ENCODE measurements at places on chromosomes 3 and 15. TPM values are rescaled to one million over a fixed set of nuclear protein-coding genes. Genes with fewer than 3 reads are reported as not detected.
A peak's percentile ranks its signal among the peaks of the same experiment; 100 is the strongest.

DNA sequence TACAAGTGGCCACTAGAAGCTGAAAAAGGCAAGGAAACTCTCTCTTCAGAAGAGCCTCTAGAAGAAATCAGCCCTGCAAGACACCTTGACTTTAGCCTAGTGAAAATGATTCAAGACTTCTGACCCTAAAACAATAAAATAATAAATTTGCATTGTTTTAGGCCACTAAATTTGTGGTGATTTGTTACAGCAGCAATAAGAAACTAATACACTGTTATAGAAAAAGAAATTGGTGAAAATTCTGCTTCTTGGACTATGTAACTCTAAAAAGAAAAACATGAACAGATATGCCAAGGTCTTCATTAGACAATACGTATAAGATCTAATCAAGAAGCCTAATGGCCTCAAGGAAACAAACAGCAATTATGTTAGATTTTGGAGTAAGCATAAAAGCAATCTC, 36.1 kb downstream of the EXD1 start:
- H3K36me3 ChIP-seq, result 0 out of 2 replicates have a peak, but pooled peaks cover 2% of the 10 kb centered on the region
- DNase-seq, result no peak
- H3K4me3 ChIP-seq, result no peak overlapping the region
- H3K27me3 ChIP-seq, result no peaks in the 10 kb centered on the region
- no peak overlapping the region for H3K27ac ChIP-seq

DNA sequence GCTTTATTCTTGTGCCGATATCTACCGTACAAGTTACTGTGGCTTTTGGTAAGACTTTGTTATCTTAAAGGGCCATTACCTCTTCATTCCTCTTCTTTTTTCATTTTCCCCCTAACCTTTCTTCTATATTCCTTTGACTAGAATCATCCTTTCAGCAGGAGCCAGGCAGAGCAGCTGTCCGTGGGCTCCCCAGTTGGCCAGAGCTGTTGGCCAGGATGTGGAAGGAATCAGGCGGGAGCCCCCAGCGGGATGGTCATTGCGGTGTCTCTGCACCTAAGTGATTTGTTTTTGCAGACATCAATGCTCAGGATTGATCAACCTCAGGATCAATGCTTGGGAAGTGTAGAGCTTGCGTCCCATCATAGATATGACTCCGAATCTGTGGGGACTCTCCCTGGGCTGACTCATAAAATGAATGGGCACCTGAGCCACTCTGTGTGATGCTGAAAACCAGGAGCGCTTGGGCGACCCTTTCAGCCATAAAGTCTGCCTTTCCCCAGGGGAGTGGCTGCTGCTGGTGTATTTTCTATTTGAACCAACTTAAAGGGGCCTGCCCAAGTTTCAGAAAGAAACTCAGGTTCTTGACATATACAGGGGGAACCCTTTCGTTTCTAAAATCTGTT, 21.7 kb downstream of the APBA2 start:
- no peak for DNase-seq
- peaks cover 5% of the 10 kb centered on the region for H3K36me3 ChIP-seq
- H3K27ac ChIP-seq, result no peak overlapping the region
- H3K27me3 ChIP-seq, result no peaks in the 10 kb centered on the region
- peaks cover 16% of the 10 kb centered on the region for H3K4me1 ChIP-seq

DNA sequence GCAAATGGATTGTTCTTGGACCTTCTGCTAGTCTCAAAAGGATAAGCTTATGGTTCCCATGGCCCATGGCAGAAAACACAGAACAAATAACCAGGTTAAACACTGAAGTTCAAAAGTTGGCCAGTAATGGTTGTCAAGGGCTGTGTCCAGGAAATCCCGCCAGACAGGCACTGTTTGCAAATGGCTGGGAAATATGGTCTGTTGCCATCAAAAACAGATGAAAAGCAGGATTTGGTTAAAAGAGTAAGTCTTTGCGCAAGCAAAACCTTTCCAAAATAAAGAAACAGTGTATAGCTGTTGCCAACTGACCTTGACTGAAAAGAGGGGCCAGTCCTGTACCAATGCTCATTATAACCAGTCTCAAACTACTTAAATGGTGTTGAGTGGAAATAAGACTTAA, 58.6 kb downstream of the WWTR1 start:
- no peaks in the 10 kb centered on the region for H3K36me3 ChIP-seq
- no peak overlapping the region for H3K27ac ChIP-seq
- H3K4me3 ChIP-seq, result no peak overlapping the region
- no peak for DNase-seq
- no peaks in the 10 kb centered on the region for H3K27me3 ChIP-seq

DNA sequence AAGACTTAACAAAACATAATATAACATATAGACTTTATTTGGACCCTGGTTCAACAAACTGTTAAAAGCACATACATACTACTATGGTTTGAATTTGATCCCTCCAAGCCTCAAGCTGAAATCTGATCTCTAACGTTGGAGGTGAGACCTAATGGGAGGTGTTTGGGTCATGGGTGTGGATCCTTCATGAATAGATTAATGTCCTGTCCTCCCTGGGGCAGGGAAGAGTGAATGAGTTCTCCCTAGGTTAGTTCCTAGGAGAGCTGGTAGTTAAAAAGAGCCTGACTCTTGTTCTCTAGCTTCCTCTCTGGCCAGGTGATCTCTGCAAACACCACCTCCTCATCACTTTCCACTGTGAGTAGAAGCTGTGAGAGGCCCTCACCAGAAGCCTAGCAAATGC, 36.4 kb downstream of the CLASP2 start:
- H3K36me3 ChIP-seq, result peaks cover 34% of the 10 kb centered on the region
- peaks cover 11% of the 10 kb centered on the region for H3K4me1 ChIP-seq
- H3K27ac ChIP-seq, result peak overlapping the region; percentile 89
- no peak overlapping the region for H3K4me3 ChIP-seq
- H3K27me3 ChIP-seq, result no peaks in the 10 kb centered on the region

- H3K4me3 ChIP-seq, result no peak overlapping the region
- H3K36me3 ChIP-seq, result no peaks in the 10 kb centered on the region
- DNase-seq, result no peak
- H3K27me3 ChIP-seq, result no peaks in the 10 kb centered on the region
- peaks cover 13% of the 10 kb centered on the region for H3K4me1 ChIP-seq
- no peak overlapping the region for H3K27ac ChIP-seq
Observed at GRCh38 chr3:36957862-36958686, 13.2 kb upstream of the TRANK1 start.

DNA sequence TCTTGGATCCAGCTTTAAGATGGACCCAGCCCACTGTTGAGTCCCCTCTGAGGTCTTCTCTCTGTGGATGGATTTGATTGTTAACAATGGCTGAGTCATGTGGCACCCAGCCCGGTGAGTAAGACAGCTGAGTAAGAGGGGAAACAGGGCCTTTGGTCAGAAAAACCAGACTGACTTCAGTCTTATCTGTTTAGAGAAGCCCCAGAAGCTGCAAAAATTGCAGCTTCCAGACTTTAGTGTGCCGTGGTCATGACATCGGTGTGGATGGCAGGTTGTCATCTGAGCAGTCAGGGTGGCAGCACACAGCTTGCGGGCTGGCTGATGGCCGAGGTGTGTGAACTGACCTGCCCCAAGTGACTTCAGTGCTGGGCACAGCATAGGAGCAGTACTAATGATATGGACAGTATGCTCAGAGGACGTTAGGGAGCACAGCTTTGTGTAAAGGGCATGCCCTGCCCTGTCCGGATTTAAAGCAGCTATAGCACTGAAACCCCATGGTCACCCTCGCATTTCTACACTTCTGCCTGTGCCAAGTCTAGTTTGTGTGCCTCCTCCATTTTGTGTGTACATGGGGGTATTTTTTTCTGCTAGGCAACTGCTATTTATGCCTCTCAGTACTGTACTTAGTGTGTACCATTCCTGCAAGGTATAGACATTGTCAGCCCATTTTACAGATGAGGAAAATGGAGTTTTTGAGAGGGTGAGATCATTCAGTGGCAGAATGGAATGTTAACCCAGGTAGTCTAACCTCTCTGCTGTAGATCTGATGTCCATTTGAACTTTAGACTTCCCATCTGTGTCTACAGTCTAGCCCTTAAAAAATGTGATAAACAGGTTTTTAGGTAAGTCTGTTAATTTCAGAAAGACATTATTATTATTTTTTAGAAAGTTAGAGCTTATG, 44.4 kb downstream of the FLNB start:
- peak overlapping the region; percentile 57 for H3K27ac ChIP-seq
- no peaks in the 10 kb centered on the region for H3K27me3 ChIP-seq
- DNase-seq, result no peak
- no peaks in the 10 kb centered on the region for H3K36me3 ChIP-seq
- H3K4me1 ChIP-seq, result peaks cover 54% of the 10 kb centered on the region

GRCh38 chr3:140128217-140128616, 193.2 kb downstream of the CLSTN2 start:
- no peak overlapping the region for H3K4me3 ChIP-seq
- no peak overlapping the region for H3K27ac ChIP-seq
- no peak for DNase-seq
- no peaks in the 10 kb centered on the region for H3K36me3 ChIP-seq
- peaks cover 16% of the 10 kb centered on the region for H3K4me1 ChIP-seq
- no peaks in the 10 kb centered on the region for H3K27me3 ChIP-seq

- H3K27ac ChIP-seq, result no peak overlapping the region
- DNase-seq, result no peak
- H3K4me1 ChIP-seq, result peaks cover 24% of the 10 kb centered on the region
- no peaks in the 10 kb centered on the region for H3K36me3 ChIP-seq
- H3K4me3 ChIP-seq, result no peak overlapping the region
Observed at GRCh38 chr3:197302696-197303341, 4.4 kb upstream of the DLG1 start.

DNA sequence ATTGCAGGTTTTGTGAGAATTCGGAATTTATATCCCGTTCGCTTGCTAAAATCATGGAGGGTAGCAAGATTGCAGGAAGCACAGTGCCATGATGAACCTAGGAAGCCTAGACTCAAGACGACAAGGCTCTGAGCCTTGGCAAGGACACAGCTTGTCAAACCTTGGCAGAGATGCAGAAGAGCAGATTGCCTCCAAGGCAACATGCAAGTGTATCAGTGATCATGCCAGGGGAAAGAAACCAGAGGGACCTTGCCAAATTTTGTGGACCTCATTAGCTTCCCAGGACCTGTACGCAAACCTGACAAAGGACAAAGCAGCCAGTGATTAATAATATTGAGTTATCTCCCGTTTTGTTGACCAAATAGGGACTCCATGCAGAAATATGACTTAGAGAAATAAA, 159.7 kb downstream of the GOLIM4 start:
- no peak overlapping the region for H3K27ac ChIP-seq
- DNase-seq, result no peak

- H3K27ac ChIP-seq, result peak overlapping the region; percentile 25
- H3K4me1 ChIP-seq, result peaks cover 56% of the 10 kb centered on the region
- no peak for DNase-seq
- no peaks in the 10 kb centered on the region for H3K27me3 ChIP-seq
Observed at GRCh38 chr3:194167480-194168282, 31.7 kb downstream of the HES1 start.

GRCh38 chr3:138694287-138695007, 85.9 kb downstream of the FAIM start:
- H3K36me3 ChIP-seq, result peaks cover 10% of the 10 kb centered on the region
- H3K4me3 ChIP-seq, result no peak overlapping the region
- no peaks in the 10 kb centered on the region for H3K4me1 ChIP-seq
- H3K27me3 ChIP-seq, result no peaks in the 10 kb centered on the region
- DNase-seq, result no peak

DNA sequence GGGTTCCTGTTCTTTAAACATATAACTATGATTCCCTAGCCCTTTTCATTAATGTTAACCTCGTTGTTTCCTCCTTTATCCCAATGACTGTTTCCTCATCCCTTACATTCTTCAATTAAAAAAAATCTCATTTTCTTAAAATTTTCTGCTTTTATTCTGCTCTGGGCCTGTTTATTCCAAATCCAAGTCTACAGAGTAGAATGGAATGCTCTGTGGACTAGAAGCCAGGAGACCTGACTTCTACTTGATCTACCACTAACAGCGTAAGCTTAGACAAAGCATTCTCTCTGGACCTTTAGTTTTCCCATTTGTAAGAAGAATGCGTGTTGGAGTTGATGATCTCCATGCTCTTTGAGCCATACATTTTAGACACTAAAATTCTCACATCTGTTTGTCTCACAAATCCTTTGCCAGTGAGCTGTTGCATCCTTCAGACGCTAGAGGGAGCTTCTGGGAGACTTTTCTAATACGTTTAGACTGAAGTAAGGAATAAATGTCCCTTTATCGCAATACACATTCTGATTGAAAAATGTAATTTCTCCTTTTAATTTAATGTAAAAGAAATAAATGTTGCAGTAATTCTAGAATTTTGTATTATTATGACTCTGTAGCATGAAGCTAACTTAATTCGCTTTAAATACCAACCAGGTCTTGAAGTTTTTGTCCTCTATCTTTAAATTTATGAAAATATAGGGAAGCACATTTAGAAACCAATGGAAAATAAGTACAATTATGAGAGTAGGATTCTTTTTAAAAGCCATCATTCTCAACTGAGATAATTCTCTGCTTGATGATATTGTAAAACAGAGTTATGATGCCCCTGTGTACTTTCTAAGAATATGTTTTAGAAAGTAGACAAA, 21.7 kb upstream of the GMNC start:
- no peak overlapping the region for H3K27ac ChIP-seq
- H3K27me3 ChIP-seq, result no peaks in the 10 kb centered on the region
- H3K36me3 ChIP-seq, result no peaks in the 10 kb centered on the region
- H3K4me1 ChIP-seq, result no peaks in the 10 kb centered on the region
- DNase-seq, result peak; percentile 53

GRCh38 chr3:126035362-126036050, 48.4 kb downstream of the SLC41A3 start:
- H3K4me1 ChIP-seq, result peaks cover 11% of the 10 kb centered on the region
- H3K27me3 ChIP-seq, result peaks cover 15% of the 10 kb centered on the region
- no peak for DNase-seq
- no peak overlapping the region for H3K4me3 ChIP-seq
- H3K27ac ChIP-seq, result no peak overlapping the region

- H3K27me3 ChIP-seq, result no peaks in the 10 kb centered on the region
- DNase-seq, result no peak
- H3K4me1 ChIP-seq, result peaks cover 18% of the 10 kb centered on the region
Observed at GRCh38 chr3:101143012-101143411, 149.8 kb upstream of the ABI3BP start.

The SNX22 gene
- 6.1 TPM for total RNA-seq

The GOLGA8G gene
- not detected for total RNA-seq

The CLEC3B gene
- total RNA-seq, result 0.92 TPM

The ROPN1 gene
- not detected for total RNA-seq

The FEZF2 gene
- not detected for total RNA-seq

The CCDC13 gene
- total RNA-seq, result 0.79 TPM

The HHLA2 gene
- 0.07 TPM for total RNA-seq

The BLM gene
- total RNA-seq, result 40.5 TPM

The RAD51 gene
- 36.4 TPM for total RNA-seq

The TIGIT gene
- total RNA-seq, result 0.07 TPM

The SQOR gene
- total RNA-seq, result 0.69 TPM

All from WTC11 (cell line).